ENCODE measurements at places on chromosomes 16 and 17.

- DNase-seq = no peak
These were observed 567.9 kb upstream of the CDH11 start for GRCh38 chr16:65689726-65690125.

DNA sequence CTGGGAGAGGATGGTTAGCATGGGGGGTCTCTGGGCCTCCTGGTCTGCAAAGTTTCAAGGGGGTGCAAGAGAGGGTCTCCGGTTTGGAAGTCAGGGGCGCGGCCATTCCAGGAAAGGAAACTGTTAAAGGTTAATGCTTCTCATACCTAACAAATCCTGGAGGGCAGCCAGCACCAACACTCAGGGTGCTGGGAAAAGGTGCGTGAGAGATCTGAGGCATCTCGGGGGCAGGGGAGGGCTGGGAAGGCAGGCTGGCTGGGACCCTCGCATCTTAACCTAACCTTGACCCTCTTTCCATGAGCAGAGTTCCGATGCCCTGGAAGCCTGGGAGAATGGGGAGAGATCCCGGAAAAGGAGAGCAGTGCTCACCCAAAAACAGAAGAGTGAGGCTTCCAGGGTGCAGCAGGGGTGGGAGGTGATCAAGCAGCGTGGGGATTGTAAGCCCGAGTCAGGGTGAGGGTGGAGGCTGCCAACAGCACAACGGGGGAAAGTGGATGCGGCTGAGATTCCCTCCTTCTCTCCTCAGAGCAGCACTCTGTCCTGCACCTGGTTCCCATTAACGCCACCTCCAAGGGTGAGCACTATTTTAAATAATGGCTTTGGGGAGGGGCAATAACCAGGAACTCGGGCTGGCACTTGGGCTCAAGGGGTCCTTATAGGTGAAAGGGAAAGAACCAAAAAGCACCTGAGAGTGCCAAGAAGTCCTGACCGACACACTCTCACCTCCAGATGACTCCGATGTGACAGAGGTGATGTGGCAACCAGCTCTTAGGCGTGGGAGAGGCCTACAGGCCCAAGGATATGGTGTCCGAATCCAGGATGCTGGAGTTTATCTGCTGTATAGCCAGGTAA is 996 bp downstream of the TNFSF13 start:
- DNase-seq = no peak

DNA sequence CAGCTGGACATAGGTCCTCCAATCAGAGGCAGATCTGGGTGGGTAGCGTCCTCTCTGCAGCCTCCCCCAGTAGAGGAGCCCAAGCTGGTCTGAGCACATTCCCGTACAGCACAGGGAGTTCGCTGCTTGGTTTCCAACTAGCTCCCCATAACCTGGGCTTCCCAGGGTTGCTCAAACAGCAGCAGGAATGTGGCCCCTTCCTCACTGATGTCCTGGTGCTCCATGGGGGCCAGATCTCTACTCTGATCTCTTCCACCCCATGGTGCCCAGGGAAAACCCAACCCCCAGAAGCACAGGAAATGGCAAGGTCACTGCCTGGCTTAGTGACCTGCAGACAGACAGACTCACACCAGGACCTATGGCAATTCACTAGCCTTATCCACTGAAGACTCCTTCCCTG is 11.1 kb upstream of the MMP2 start:
- no peak for DNase-seq

GRCh38 chr17:66301367-66301863 is 998 bp upstream of the PRKCA start:
- DNase-seq = no peak

GRCh38 chr17:76088868-76089576 is 10.0 kb downstream of the ZACN start:
- DNase-seq = no peak

GRCh38 chr16:57128771-57129389 is 36.5 kb downstream of the CPNE2 start:
- DNase-seq = no peak

GRCh38 chr16:28009586-28010373 is 53.7 kb downstream of the GSG1L start:
- no peak for DNase-seq

DNA sequence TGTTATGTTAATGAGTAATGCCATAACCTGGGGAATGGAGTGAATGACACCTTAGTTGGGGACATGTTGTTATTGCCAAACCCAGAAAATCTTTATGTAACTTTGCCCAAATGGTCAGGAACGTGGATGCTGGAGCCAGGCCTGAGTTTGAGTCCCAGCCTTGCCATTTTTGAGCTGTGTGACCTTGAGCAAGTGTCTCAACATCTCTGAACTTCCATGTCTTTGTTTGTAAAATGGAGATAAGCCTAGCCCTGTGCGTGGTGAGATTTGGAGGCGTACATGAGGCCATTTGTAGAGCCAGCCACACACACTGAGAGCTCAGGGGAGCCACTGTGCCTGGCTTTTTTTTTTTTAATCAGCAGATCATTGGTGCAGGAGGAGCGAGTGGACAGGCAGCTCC is 247.3 kb downstream of the FOXL1 start:
- no peak for DNase-seq

DNA sequence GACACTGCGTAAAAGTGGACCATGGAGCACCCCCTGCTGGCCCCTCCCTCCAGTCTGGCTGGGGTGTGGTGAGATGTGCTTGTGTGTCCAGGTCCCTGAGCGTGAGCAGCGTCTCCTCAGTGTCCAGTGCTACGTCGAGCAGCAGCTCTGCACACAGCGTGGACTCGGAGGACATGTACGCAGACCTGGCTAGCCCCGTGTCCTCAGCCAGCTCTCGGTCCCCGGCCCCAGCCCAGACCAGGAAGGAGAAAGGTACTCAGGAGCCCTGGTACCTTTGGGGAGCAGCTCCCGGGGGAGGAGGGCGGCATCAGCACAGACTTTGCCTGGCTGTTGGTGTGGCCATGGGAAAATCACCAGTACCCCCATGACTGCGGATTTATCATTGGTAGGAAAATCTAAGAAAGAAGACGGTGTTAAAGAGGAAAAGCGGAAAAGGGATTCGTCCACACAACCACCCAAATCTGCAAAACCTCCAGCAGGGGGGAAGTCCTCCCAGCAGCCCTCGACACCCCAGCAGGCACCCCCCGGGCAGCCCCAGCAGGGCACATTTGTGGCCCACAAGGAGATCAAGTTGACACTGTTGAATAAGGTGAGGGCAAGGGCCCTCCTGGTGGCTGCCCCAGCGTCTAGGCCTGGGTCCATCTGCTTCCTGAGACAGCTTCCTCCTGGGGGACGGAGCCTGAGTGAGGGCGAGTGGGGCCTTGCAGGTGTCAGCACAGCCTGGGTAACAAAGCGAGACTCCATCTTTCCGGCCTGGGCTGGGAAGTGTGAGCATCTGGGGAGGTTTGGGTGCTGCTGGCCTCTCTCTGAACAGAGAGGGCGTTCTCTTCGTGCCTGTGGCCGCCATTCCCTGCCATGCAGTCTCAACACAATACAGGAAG is 10.6 kb upstream of the IL17C start:
- no peak for DNase-seq

GRCh38 chr17:17950806-17951205 is 21.4 kb downstream of the TOM1L2 start:
- no peak for DNase-seq

DNA sequence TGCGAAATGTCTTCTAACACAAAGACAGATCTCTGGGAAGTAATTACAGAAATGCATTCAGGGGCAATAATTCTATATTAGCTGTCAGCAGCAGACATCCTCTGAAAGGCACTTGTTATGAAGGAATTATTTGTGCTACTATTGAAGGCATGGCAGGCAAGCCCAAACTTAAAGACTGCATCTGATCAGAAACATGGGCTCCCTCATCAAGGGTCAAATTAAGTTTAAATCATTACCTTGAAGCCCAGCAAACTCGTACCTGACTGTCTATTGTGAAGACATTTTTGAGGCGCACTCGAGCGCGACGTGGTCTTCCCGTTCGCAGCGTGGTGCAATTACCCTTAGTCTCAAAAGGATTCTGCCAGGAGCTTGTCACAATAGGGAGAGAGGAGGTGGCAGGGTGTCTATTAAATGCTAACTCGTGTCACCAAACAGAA is 110.6 kb downstream of the ZNF423 start:
- DNase-seq = no peak

GRCh38 chr17:83124871-83125514 is 45.6 kb downstream of the METRNL start:
- no peak for DNase-seq

DNA sequence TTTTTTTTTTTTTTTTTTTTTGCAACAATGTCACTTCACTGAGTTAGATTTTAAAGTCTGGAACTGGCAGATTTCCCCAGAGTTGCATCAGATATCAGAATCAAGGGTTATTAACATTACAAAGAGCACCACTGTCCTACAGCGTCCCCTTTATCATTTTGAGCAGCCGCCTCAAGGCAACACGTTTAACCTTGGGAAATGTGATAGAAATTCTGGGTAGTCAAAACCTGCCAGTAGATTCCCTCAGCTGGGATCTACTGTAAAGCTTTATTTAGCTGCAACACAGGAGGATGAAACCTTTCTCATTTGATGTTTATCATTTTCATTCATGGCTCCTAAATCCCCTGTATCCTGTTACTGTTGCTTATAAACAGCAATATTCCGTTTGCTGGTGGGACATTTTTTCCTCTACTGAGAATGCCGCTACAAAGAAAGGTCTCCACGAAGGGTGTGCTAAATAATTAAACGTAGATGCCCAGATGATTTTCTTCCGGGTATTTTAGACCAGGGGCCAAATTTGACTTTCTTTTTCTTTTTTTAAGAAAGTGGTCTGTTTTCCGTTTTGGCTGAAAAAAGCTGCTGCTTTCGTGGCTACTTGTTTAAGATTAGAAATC is 436.1 kb upstream of the GOT2 start:
- no peak for DNase-seq

- DNase-seq = peak; percentile 51
These were observed 34.7 kb downstream of the SBK1 start for GRCh38 chr16:28326881-28327610.

GRCh38 chr17:83037084-83037873 is 42.1 kb upstream of the METRNL start:
- DNase-seq = no peak

DNA sequence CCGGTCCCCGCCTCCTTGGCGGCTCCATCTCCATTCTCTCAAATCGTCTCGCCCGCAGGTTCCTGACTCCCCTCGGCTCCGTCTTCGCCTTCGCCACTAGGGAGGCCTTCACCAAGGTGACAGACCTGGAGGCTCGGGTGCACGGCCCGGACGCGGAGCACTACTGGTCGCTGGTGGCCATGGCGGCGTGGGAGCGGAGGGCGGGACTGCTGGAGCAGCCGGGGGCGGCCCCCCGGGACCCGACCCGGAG is 862 bp downstream of the GLTPD2 start:
- no peak for DNase-seq

- no peak for DNase-seq
These were observed 80.1 kb downstream of the ABCC1 start for GRCh38 chr16:16029431-16030011.

DNA sequence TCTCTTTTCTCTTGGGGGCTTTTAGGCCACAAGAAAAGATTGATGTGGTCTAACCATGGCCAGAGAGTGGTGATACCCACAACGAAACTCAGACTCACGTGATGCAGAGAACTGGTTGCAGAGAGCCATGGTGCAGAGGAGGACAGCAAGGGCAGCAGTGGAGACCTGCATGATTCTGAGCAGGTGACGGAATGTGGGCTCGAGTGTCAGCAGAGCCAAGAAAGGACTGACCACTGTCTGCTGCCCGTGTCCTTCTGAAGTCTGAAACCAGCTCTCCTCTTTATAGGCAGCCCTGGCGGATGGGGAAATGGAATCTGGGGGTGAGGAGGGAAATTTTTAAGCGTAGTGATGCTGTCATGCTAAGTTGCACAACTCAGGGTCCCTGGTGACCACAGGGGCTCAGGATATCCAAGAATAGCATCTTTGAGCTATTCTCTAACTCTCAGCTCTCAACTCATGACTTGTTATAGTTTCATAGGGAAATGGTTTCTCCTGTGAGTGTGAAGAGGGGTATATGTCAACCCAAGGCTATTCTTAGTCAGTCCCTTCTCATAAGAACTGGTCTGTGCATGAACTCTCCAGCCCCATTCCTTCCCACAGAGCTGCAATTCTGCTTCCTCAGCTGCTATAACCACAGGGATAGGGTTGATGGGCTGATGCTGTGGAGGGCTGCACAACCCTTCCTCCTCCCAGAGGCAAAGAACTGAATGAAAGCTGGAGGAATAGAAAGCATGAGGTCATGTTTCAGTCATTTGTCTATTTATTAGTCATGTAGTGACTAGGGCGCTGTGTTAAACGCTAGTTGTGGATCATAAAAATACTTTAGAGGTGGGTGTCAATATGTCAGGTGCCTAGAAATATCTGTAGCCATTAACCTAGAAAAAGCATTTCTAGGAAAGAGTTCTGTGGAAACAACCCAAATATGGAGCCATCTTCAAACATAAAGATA is at the start of gene CCL3:
TSS of gene CCL3 (minus strand) at position 256 of the 949 bp plus-strand sequence. CDS start at position 171, 85 bp downstream.
- DNase-seq = peak; percentile 89

DNA sequence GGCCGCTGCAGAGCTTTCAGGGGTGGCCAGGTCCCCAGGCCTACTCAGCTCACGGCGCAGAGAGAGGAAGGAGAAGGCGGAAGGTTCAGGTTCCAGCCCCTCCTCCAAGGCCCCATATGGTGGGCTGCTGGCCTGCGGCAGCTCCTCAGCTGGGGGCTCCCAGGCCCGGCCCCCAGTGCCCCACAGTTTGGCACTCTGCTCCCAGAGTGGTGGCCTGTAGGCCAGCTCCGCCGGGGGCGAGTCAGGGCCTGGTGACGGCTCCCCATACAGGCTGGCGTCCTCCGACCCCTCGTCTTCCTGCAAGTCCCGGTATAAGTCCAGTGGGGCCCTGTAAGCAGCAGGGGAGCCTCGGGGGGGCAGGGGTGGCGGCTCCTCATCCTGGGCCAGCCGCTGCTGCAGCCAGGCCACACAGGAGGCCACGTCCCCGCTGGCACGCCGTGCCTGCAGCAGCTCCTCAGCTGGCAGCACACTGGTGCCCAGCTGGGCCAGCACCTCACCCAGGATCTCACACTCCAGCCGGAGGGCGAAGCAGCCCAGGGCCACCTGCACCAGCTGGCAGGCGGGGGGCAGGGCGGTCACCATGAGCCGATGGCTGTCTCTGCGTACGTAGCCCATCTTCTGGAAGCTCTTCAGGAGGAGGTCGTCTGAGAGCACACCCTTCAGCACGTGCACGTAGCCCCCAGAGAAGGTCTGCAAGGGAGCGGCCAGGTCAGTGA is 3.7 kb downstream of the SPATA2L start:
- peak; percentile 9 for DNase-seq

- no peak for DNase-seq
These were observed 8.8 kb downstream of the JUP start for GRCh38 chr17:41777574-41778188.

DNA sequence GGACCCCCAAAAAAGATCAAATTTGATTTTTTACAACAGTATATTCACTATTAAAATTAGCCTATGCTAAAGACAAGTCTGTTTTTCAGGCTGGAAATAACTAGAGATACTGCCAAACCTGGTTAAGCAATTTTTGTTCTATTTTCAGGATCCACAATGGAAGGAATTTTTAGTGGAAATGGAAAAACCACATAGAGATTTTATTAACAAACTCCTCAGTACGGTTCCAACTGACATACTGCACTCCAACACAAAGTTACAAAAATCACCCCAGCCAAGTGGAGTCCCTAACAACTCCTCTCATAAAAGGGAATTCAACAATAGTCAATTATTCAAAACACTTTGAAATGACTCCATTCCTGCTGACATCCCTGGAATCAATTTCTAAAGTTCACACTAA is 101.6 kb upstream of the TOB1 start:
- no peak for DNase-seq

GRCh38 chr16:81745704-81746558 is 33.2 kb upstream of the PLCG2 start:
- DNase-seq = no peak

All from CD14-positive monocyte (primary cell).